ENCODE measurements at places on chromosomes 2 and 18.

GRCh38 chr2:24489465-24490180 lies 1.4 kb upstream of the NCOA1 start:
- DNase-seq, result no peak

DNA sequence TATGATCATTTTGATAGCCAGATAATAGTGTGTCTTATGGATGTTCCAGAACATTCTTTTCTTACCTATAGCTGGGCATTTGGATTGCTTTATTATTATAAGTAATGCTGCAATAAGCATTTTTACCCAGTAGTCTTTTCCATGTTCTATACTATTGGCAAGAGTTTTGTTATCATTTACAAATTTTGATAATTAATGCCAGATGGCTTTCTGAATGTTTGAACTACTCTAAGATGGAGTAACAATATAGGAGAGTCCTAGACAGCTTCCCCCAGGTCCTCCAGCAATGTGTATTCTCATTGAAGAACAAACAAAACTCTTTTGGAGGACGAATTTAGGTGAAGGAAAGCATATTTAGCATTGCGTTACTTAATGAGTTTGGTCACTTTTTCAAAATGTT lies 73.0 kb downstream of the INPP4A start:
- no peak for DNase-seq

DNA sequence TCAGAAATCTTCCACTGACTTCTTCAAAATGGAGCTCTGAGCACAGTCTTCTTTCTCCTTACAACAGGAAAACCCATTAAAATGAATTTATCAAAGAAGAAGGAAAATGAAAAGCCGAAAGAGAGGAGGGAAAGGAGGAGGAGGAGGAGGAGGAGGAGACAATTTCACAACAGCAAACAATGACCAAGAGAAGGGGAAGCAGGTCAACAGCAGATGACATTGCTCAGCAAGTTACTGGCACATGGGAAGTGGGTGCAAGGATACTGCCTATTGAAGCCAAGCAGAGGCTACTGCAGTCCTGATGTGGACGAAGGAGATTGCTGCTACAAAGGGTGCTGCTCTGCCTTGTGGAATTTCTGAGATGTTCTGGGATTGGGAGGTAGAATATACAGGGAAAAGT lies 268.2 kb upstream of the FBXO11 start:
- DNase-seq, result no peak

DNA sequence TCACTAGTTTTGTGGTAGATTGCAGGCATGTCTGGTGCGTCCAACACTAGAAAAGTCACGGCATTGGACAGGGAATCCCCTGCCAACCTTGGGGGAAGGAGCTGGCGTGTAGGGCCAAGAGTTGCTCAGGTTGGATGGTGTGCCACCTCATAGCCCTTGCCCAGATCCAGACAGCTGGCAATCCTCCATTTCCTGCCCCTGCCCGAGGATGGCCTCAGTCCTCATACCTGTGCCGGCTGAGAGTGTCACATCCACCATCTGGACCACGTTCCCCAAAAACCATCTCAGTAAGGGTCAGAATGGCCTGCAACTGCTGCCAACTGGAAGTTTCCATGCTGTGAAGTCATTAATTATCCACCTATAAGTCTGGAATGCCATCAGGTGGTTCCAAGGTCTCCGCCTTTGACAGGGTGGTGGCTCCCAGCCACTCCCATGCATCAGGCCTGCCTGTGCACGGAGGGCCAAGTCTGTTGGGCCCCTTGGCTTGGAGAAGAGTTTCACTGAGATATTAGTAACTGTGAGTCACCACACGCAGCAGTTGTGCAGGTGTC lies 55.0 kb downstream of the IMPA2 start:
- no peak for DNase-seq

- DNase-seq, result no peak
These were observed 265.0 kb upstream of the TRIB2 start for GRCh38 chr2:12451726-12452125.

GRCh38 chr2:2763351-2764000 lies 432.4 kb upstream of the MYT1L start:
- DNase-seq, result no peak

DNA sequence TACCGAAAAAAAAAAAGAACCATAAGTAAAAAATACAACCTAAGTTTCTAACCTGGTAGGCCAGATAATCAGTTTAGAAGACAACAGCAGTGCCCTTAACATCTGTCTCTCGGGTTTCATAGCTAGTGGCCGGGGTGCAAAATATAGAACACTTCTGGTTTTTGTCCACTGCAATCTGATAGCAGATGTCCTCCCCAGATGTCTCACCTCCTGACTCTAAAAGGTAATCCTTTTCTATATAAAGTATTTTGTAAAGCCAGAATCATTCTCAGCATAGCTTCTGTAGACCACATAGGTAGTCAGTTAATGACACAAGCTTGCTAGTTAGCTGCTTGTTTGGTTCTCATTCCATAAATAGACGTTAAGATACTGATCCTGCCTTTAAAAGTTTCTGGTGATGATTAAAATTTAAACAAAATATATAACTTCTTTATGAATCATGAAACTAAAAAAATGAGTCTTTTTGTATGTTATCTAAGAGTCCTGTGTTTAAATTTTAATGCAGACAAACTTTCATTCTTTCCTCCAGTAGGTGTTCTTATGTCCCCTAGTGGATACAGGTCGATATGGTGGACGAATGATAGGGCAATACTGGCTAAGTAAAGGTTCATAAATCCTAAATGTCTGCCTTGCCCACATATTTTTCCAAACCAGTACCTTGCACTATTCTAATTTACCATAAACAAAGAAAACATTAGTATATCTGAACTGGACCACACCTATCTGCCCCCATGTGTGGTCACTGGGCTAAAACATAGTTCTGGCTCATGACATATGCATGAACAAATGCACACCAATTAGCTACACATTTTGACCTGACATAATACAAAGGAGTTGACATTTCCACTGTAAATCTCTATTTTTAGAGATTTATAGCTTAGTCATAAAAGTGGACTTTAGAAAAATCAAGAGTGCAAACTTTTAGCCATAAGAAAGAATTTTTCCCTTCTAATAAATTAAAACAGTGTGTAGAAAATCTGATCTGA lies 171.0 kb downstream of the SRBD1 start:
- no peak for DNase-seq

DNA sequence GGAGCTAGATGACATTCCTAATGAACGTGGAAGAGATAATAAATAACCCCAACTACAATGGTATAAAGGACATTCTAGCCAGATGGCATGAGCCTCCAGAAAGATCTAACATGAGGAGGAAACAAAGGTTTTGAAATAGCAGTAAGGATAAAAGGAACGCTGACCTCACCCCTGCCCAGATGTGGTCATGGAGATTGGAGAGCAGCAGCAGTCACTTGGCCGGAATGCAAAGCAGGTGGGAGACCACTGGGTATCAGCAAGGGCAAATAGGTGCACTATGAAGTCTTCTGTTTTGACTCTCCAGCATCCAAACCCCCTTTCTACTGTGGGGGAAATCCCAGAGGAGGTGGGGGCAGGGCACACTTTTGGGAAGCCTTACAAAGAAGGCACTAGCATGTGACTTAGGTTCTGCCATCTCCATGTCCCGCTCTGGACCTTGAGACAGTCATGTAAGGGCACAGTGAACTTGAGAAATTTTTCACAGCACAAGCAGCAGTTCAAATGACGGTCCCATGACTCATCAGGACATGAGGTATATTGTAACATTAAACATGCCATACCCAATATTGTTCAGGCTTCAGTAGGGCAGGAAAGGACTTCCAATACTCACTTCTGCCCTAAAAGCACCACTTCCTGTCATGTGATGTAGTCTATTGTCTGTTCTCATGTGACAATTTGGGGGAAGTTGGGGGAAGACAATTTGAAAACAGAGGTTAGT lies 55.2 kb downstream of the METTL4 start:
- DNase-seq, result no peak

- no peak for DNase-seq
These were observed 280.9 kb upstream of the ZSWIM2 start for GRCh38 chr2:187129868-187130267.

DNA sequence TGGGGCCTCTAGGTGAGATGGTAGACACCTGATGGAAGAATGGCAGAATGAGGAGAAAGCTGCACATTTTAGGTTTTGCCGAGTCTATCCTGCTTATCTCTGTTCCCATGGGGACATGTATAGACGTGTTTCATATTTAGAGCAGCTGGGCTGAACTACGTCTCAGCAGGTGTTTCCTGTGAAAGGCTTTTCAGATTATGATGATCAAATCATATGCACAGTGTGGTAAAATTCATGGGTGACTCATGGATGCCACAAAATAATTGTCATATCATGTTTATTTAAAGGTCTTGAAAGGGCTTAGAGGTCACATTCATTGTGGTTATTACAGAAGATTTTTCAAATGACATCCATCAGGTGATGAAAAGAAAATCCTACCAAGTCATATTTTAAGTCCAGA lies 90.5 kb downstream of the ICOS start:
- no peak for DNase-seq

GRCh38 chr2:199364153-199364552 lies 93.6 kb downstream of the SATB2 start:
- no peak for DNase-seq

DNA sequence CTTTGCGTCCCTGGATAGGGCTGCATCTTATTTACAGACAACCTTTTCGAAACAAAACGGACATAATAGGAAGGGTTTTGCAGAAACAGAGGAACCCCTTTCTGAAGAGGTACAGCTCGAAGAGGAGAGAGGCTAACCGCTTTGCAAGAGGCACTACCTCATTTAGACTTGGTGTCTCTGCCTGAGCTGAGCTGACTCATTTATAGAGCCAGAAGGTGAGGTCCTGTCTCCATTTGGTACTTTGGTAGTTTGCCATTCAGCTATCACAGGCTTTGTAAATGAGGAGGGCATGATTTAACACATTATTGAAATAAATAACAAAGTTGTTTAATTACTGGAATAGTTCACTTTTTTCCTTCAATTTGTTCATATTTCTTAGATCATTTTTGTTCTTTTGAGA lies 2.2 kb upstream of the NXPH2 start:
- DNase-seq, result no peak

Data from stimulated activated CD8-positive, alpha-beta memory T cell treated with anti-CD3 and anti-CD28 coated beads, Interleukin-15, amount 100 ng/mL, for 24 hours (primary cell).